ENCODE measurements at places on chromosomes 1 and 21. TPM values are rescaled to one million over a fixed set of nuclear protein-coding genes. Genes with fewer than 3 reads are reported as not detected.
A peak's percentile ranks its signal among the peaks of the same experiment; 100 is the strongest.

GRCh38 chr1:171137580-171137979 lies 46.9 kb downstream of the FMO3 start:
- DNase-seq = no peak

- peak; percentile 86 for DNase-seq
Measured at GRCh38 chr1:19765623-19766022, 34.1 kb downstream of the TMCO4 start.

DNA sequence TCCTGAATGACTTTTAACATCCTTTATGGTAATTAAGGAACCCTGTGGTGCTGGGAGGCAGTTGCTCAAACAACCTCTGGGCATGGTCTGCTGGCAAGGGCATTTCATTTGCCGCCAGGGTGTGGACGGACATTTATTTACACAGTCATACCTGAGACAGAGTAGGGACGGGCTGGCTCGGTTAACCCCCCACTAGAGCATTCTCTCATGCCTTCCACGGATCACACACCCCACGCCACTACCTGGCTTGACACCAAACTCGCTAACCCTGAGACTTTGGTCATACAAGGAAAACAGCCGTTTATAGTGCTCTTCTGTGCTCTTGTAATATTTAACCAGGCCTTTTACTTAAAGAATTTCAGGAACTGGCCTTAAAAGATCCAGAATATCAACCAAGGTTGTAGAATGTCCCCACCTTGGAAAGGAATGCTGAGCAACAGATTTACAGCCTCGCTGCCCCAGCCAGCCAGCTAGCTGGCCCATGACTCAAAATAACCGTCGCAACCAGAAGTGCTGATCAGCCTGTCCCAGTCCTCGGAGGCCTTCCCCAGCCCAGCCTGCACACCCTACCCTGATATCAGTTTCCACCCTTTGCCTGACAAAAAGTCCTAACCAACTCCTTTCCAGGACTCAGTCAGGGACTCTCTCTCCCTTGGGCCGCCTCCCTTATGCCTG lies 6.5 kb upstream of the PDXK start:
- peak; percentile 88 for DNase-seq

DNA sequence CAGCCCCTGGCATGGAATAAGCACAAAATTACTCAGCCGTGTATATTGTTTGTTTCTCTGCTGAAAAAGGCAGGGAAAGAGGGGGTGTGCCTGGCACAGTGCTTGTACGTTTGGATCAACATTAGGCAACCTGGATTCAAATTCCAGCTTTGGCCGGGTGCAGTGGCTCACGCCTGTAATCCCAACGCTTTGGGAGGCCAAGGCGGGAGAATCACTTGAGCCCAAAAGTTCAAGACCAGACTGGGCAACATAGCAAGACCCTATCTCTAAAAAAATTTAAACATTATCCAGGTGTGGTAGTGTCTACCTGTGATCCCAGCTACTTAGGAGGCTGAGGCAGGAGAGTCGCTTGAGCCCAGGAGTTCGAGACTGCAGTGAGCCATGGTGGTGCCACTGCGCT lies 152.9 kb upstream of the TMEM51 start:
- no peak for DNase-seq

DNA sequence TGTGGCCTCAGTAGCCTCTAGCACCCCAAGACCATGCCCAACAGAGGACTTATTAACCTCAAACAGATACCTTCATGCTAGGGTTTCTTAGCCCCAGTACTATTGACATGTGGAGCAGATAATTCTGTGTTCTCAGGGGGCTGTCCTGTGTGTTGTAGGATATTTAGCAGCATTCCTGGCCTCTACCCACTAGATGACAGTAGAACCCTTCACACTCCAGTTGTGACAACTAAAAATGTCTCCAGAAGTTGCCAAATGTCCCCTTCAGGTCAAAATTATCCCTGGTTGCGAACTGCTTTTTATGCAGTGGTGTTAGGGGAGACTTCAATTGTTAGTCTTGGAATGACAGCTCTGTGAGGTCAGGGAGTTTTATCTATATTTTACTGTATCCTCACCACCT lies 8.1 kb downstream of the KAZN start:
- DNase-seq = no peak

- DNase-seq = no peak
Measured at GRCh38 chr1:200694738-200695137, 25.0 kb upstream of the DDX59 start.

NTRK1 gene
- not detected for total RNA-seq

FOXO6 gene
- not detected for total RNA-seq

HES2 gene
- total RNA-seq = 0.59 TPM

SORT1 gene
- total RNA-seq = 0.46 TPM

GRCh38 chr1:8055973-8056372 lies 29.9 kb upstream of the ERRFI1 start:
- DNase-seq = no peak

- DNase-seq = peak; percentile 25
Measured at GRCh38 chr1:51063121-51063520, 38.9 kb upstream of the C1orf185 start.

GRCh38 chr1:206864939-206865671 lies at the start of gene IL20:
Gene IL20 (plus strand): TSS chr1:206865623. CDS start chr1:206865853, 230 bp downstream.
- peak; percentile 87 for DNase-seq

ETV3 gene
- total RNA-seq = 6.6 TPM

FCRL3 gene
- not detected for total RNA-seq

DNA sequence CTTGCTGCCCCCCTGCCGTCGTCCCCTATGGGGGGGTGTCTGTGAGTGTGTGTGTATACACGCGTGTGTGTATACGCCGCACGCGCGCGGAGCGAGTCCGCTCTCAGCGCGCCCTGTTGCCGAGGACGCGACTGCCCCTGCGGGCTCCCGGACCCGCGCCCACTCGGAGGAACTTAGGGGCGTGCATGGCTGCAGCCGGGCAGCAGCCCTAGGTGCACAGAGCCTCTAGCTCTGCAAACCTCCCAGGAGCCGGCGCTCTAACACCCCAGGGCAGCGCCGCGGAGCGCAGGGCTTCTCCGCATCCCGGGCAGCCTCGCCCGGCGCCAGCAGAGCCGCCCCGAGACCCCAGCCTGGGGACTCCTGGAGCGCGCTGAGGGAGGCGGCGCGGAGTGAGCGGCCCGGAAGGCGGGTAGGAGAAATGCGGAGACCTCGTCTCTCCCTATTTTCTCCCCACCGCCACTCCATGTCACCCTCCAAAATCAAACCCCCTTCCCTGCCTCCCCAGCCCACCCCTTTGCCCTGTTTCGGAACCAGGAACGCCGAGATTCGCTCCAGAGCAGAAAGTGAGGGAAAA lies 574 bp downstream of the ITPKB start:
- DNase-seq = peak; percentile 52

GRCh38 chr1:162135271-162135775 lies 65.8 kb downstream of the NOS1AP start:
- DNase-seq = no peak

RAB3B gene
- 0.81 TPM for total RNA-seq

DNA sequence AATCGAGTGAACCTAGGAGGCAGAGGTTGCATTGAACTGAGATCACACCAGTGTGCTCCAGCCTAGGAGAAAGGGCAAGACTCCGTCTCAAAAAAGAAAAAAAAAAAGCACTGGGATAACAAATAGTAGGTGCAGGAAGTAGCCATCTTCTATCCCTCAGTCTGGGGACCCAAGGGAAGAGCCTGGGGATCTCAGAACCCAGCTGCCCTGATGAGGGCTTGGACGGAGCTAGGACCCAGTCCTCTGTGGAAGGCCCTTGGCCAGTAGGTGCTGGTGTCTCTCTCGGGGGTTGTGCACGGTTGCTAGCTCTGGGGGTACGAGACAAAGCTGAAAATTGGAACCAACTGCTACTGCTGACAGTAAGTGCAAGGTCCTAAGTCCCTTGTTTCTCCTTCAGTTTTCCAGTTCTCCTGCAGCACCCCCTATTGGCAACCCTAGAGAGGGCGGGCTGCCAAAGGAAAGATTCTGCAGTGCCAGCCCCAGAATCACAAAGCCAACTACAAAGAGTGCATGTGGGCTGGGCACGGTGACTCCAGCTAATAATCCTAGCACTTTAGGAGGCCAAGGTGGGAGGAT lies 57.6 kb upstream of the KIF1B start:
- DNase-seq = peak; percentile 34

DNA sequence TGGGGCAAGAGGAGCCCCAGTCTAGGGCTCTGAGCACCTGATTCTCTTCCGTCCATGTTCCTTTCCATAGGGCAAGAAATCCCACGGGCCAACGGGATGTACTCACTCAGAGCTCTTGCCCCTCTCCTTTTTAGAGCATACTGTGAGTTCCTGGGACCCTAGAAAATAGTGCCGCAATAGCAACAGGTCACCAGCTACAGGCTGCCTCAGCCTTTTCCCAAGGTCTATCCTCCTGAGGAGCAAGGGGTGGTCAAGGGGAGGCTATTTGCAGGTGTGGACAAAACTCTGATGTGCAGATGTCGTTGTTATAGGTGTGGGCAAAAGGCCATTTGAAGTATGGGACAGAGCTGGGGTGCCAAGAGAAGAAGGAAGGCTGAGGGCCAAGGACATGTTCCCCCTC lies 1.6 kb upstream of the QSOX1 start:
- DNase-seq = no peak

GRCh38 chr1:176243746-176244145 lies 36.7 kb upstream of the COP1 start:
- DNase-seq = peak; percentile 24

LUZP1 gene
- total RNA-seq = 18.2 TPM

OR14K1 gene
- not detected for total RNA-seq

DNA sequence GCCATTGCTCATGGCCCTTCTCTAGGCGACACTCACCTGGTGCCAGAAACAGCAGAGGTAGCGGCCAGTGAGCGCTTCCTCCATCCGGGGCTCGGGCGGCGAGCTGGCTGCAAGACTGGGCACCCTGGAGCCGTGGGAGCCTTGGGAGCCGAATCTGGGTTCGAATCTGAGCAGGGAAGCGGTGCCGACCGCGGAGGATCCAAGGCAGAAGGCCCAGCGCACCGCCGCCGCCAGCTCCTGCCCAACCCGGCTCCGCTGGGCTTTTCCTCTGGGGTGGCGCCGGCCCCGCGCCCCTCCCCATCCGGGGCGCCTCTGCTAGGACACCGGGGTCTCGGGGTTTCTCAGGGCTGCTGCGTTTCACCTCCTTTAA lies 1.7 kb upstream of the PRDM16 start:
- no peak for DNase-seq

KCNE2 gene
- total RNA-seq = not detected

GRCh38 chr21:39966786-39967185 lies 99.5 kb downstream of the PCP4 start:
- no peak for DNase-seq

DNA sequence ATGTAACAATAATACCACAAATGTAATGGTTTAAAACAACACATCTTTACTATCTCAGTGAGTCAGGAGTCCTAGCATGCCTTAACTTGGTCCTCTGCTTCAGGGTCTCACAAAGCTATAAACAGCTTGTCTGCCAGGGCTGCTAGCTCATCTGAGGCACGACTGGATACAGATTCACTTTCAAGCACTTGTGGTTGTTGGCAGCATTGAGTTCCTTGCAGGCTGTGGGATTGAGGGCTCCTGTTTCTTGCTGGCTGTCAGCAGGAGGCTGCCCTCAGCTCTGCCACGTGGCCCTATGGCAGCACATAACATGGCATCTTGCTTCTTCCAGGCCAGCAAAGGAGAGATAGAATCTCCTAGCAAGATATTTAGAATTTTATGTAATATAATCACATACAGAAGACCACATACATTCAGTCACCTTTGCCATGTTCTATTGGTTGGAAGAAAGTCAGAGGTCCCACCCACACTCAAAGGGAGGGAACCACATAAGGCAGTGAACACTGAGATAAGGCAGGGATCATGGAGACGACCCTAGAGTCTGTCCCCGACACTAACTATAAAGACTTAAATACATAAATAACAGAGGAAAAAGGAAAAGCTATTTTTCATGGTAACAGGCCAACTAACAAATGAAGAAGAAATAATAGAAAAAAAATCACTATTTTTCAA lies 18.9 kb upstream of the IPP start:
- peak; percentile 84 for DNase-seq

- DNase-seq = no peak
Measured at GRCh38 chr1:8794605-8795004, 22.8 kb downstream of the RERE start.

LDLRAD1 gene
- total RNA-seq = not detected

GRCh38 chr1:31628931-31629556 lies 11.6 kb downstream of the HCRTR1 start:
- no peak for DNase-seq

DNA sequence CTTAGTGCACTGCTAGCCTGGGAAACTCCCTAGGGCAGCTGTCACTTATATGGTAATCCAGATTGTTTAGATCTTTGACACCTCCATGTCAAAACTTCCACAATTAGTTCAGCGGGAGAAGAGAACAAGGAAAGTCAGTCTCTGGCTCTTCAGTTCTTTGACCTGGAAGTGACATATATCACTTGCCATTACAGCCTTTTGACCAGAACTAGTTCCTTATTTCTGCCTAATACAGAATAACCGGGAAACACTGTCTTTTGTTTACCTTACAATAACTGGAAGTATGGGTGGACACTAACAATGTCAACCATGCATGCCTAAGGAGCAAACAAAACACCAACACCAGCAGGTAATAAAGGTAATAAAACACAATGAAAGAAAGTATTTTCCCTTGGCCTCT lies 68.3 kb downstream of the C4BPA start:
- no peak for DNase-seq

DNA sequence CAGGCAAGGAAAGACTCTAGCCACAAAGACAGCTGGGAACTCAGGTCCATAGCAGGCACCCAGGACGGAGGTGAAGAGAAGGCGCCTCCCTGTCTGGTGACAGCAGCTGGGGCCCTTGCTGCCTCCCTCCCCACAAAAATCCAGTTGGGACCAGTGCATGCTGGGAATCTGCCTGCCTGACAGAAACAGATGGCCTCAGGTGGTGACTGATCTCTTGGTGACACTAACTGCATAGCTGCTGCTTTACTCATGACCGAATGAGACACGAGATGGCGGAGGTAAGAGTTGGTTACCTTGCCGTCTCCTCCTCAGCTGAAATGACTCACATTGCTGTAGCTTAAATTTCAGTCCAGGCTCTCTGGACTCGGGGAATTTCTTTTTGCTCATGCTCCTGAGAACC lies 130.3 kb downstream of the FGGY start:
- no peak for DNase-seq
